ENCODE measurements at places on chromosomes 5 and 9.
A peak's percentile ranks its signal among the peaks of the same experiment; 100 is the strongest.

GRCh38 chr5:6495433-6496206 is 47.0 kb downstream of the UBE2QL1 start:
- no peak for DNase-seq

DNA sequence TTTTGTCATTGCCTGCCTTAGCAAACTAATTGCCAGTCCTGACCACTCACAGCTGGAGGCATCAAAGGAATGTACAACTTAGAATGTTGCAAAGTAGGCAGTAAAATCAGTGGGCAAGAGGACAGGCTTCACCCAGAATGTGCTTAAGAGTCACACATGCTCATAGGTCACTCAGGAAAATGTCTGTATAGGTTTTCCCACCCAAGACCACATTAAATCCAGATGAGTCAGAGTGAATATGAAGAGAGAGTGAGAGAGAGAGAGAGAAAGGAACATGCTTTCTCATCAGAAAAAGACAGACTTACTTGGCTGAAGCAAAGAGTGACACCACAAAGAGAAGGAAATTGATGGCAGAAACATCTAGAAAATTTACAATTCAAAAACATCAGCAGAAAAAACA is 37.9 kb downstream of the PLEKHG4B start:
- peak; percentile 51 for DNase-seq

DNA sequence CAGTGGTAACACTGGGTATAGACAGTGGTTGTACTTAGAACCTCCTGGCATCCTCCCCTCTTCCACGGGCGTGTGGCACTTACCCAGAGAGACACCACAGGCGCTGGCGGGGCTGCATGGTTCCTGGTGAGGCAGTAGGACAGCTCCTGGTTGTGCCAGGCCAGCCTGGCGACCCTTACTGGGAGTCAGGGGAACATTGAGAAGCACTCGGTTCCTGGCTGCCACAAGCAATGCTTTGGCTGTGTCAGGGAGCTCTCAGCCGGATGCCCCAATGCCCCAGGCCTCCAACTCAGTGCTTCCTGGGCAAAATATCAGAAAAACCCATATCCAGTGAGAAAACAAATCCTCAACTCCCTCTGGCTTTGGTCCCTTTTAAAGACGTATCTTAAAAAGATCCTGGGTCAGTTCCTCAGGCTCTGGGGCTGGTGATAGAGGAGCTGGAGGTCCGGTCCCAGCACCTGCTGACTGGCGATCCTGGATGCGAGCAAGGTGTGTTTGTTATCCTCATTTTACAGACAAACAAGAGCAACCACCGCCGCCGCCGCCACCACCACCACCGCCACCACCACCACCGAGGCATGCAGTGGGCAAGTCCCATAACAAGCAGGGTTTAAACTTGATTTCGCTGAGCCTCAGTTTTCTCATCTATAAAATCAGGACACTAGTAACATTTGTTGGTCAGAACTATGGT is 4.2 kb downstream of the NKX2-5 start:
- no peak for DNase-seq

DNA sequence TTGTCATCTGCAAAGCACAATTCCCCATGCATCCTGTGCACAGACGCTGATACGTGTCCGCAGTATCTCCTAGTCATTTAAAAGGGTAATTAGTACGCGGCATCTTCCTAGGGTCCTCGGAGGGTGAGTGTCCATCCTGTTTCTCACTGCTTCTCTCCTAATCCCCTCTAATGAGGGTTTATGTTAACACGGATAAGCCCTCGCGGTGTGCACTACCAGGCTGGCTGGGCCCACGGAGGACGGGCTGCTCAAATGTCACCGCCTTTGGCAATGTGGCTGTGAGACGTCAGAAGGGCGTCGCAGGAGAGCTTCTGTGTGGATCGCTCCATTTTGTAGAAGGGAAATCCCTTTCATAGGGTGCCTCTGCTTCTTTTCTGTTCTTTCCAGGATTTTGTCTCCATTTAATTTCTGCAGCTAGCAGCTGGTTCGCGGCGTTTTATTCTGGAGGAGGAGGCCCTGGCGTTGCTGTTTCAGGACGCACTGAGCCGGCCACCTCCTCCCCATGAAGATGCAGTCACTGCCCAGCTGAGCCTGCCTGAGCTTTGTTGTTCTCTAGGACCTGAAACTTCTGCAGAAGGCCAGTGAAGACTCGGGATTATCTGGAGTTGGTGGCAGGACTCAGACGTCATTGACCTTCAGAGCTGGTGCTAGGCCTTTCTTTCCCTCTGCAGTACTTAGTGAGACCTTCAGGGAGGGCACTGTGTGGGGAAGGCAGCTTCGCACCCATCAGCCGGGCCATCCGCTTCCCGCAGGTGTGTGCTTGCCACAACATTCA is 326.1 kb upstream of the IRX1 start:
- no peak for DNase-seq

GRCh38 chr5:73818357-73818756 is 192.4 kb downstream of the ARHGEF28 start:
- DNase-seq: peak; percentile 7

DNA sequence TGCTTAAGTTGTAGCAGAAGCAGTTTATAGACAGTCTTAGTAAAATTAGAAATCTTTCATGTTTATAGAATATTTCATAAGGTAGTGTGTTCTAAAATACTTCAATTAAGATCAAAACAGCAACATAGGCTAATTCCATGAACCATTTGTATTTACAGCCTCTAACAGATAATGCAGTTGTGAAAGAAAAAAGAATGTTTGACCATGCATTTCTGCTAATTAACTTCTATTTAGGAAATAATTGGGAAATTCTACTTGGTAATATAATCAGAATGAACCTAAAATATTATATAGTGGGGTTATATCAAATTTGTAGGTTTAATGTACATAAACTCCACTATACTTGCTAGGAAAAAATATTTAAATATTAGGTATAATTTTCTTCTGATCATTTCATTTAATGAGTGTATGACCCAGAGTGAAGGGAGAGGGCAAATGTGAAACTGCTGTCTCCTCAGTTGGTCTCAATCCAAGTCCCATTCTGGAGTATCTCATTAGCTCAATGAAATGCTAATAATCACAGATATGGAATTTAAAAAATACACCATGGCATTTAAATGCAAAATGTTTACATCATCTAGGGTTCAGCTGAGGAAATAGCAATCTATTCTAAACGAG is 34.9 kb downstream of the ALDH1A1 start:
- DNase-seq: no peak

GRCh38 chr9:84891924-84892323 is 222.4 kb downstream of the NTRK2 start:
- no peak for DNase-seq

DNA sequence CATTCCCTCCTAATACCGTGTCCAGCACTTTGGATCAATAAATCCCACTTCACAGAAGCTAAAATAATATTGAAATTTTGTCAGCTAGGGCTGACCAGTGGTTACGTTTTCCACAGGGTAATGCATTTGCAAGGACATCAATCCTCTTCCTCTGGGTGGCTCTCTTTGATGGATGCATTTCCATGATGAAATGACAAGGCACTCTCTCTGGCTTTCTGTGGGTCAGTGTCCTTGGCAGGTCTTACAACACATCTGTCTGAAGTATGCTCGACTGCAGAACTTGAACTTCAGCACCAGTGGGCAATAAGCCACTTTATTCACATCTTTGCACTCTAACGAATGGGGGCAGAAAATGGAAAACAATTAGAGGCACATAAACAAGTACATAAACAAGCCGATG is 330.1 kb downstream of the ADAMTS6 start:
- no peak for DNase-seq

DNA sequence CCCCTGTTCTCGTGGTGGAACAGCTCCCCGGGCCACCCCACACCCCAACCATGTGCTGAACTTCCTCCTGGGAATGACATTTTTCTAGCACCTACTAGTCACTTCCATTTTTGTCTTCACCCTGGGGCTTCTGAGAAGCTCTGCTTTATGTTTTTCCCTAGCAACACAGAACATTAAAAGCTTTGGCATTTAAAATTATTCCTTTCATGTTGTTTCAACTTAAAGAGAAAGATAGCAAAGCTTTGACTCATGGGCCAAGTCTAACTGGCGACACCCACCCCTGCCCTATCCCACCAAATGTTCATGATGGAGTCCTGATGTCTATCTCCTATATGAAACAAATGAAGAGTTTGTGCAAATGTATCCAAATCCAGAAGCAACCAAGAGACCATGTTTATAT is 22.4 kb downstream of the BOD1 start:
- DNase-seq: no peak

DNA sequence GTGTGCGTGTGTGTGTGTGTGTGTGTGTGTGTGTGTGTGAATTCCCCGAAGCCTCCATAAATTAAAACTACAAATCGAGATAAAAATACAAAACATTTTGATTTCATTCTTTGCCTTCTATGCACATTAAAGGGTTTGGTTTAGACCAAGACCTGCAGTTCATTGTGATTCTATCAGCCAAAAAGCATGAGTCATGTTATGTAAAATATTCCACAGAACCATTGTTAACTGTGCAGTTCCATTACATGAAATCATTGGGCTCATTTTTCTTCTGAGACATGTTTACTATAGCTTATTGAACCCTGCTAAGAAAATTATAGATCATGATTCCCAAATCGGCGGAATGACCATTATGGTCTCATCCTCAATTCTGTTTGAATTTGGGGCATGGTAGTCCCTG is 11.7 kb downstream of the CAVIN4 start:
- DNase-seq: no peak

GRCh38 chr5:39167141-39167971 is 52.0 kb downstream of the FYB1 start:
- no peak for DNase-seq

DNA sequence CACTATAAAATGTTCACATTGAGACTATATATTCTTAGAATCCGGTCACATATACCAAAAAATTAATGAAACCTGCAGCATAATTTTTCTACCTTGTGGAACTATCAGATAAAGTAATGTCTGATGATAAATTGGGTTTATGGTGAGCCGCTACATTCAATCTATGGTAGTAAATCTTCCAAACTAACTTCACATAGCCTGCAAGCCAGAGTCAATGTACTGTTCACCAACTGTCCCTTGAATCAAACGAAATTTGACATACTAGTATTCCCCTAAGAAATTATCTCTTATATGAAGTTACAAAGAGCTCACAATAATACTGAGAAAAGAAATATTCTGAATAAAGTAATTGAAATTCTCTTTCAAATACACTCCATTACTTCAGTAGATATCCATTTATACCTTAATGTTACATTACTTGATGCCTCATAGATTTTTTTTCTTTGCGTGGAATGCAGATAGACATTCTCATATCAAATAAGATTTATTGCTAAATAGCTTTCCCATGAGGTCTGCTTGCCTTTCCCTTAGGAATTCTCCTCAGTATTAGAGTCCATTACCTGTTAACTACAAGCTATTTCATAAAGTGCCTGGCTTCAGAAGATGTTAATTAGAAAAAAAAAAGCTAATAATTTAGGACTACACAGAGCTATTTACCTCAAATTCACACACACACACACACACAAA is 169.5 kb downstream of the PTPRD start:
- no peak for DNase-seq

DNA sequence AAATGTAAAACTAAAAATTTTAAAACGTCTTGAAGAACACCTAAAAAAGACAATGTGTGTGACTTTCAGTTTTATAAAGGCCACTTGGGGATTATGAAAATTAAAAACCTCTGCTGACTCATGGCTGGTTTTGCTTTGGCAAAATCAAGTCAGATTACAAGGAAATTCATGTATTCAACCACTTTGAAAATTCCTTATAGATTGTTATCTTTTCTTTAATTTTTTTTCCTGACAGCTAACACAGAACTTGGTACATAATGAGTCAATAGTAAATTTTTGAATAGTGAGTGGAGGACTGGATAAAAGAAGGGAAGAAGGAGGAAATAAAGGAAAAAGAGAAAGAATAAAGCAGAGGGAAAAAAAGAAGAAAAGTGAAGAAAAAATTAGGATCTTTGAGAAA is 1774.7 kb upstream of the ACO1 start:
- DNase-seq: no peak

DNA sequence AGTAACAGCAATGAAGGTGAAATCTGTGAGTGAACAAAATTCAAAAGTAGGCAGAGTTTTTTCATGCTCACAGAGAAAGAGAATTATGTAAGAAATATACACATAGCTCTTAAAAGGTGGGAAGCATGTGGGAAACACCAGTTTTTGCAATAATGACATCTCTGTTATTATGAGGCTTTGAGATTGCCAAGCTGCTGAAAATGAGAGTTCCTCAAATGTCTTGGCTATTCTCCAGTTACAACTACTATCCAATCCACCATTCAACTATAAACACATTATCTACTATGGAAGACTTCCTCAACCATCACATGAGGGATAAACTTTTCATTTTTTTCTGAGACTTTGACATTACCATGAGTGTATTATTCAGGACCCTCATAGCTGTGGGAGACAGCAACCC is 420.8 kb upstream of the ACTBL2 start:
- no peak for DNase-seq

All from AG08396 (cell line).